GM13977 (cell line): ENCODE measurements at places on chromosomes 13 and 19.

GRCh38 chr19:13766095-13766481, 1.8 kb downstream of the MRI1 start:
- DNase-seq, result no peak

DNA sequence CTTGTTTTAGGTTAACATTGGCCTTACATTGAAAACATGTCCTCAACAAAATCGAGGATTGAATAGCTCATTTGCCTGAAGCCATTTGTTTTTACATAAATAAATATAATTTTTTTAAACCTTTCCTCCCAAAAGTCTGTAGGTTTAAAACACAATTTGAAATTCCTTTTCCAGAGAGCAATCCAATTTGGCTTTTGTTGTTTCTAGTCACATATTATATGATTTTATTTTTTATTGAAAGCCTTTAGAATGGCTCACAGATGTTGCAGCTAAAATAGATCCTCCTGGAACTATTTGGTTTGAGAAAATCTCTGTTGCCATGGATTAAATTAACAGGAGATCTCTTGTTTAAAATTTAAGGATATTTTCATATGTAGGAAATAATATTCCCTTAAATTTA, 512.6 kb downstream of the KLF5 start:
- no peak for DNase-seq

DNA sequence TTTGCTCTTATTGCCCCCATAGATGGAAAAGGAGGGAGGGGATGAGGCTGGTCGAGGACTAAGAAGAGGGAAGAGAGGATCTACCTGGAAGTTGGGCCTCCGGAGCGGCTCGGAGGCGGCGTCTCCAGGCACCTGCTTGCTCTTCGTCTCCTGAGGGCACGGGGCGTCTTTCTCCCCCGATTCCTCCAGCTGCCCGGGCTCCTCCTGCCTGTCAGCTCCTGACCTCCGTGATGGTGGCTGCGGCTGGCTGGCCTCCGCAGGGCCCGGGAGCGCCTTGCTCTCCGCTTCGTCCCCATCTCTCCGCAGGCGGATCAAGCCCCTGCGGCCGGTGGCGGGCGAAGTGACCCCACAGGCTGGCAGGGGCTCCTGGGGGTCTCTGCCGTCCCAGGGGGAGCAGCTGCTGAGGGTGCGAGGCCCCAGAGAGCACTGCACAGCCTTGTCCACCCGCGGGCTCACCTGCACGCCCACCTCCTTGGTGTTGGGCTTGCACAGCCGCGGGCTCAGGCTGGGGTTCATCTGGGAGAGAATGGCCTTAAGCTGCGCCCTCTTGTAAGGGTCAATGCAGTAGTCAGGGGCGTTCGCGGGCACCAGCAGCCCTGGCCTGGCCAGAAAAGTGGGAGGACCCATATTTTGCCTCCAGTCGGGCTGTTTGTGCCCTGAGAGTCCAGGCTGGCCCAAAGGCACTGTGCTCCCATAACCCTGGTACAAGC, 3.8 kb downstream of the ZAR1L start:
- DNase-seq, result no peak

- DNase-seq, result no peak
These were observed 136.2 kb downstream of the DNAJC3 start for GRCh38 chr13:95813139-95813538.

DNA sequence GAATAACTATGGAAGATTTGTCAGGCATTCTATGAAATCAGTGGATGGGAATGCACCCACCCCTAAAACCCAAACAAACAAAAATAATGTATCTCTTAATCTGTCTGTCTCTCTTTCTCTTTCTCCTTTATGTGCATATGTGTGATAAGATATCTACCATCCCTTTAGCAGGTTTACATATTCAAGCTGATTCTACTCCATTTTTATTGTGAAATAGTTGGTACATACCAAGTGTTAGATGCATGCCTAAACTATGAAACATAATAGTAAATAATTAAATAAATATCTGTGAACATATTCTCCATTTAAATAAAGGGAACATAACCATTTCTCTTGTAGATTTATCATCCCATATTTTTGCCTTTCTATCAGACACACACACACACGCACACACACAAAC, 121.8 kb upstream of the PCDH9 start:
- DNase-seq, result no peak

DNA sequence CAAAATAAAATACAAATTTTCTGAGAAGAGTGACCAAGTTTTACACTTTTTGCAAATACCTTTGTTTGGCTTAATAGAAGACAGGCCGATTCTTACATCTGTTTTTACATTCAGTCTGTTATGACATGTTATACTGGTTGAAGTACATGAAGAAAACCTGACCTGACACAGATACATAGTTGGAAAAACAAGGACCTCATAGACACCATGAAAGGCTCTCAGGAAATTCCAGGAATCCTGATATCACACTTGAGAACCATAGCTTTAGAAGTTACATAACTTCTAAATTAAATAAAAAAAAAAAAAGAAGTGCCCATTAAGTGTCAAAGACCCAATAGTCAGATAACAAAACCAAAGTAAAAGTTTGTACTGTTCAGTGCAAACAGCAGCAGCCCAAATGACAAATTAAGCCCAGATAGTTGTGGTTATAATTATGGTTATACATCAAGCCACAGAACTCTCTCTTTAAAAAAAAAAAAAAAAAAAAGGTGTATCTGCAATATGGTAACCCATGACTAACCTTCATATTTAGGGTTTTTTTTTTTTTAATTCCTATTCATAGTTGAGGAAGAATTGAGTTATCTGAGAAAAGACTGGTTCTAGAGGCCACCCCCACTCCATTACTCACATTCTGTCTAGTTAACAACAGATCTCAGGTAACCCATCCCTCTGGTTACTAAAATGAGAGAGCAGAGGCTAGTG, 19.8 kb downstream of the RBM26 start:
- no peak for DNase-seq

DNA sequence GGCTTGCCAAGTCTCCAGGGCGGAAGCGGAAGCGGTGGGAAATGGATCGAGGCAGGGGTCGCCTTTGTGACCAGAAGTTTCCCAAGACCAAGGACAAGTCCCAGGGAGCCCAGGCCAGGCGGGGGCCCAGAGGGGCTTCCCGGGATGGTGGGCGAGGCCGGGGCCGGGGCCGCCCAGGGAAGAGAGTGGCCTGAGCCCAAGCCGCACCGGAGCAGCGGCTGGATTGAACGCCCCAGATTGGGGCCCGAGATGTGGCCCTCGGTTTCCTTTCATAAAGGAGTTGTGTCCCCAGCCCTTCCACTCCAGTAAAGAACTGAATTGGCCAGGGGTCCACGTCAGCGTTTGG, 548 bp upstream of the P2RY11 start:
- DNase-seq, result no peak

DNA sequence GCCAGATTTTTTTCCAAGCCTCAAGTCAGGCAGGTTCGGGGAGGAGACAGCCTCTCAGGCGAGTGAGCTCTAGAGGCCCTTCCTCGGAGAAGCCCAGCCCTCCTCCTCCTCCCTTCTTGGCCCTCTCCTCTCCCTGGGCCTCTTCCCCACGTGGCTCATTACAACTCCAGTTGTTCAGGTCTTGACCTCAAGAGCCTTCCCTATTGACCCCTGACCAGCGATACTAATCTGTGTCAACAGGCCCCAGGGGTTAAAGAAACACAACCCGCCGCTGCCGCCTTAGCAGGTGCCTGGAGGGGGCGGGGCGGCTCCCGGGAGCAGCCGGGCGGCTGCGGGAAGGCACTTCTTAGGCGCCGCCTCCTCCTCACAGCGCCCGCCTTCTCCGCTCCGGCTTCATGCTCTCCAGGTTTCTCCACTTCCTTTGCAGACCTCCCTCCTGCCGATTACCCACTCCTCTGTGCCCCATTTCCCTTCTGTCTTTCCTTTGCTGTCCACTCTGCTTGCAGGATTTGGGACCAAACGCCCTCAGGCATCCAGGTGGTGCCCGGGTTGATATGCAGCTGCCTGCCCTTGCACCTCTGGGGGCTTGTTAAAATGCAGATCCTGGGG, 51.0 kb downstream of the LYL1 start:
- no peak for DNase-seq

DNA sequence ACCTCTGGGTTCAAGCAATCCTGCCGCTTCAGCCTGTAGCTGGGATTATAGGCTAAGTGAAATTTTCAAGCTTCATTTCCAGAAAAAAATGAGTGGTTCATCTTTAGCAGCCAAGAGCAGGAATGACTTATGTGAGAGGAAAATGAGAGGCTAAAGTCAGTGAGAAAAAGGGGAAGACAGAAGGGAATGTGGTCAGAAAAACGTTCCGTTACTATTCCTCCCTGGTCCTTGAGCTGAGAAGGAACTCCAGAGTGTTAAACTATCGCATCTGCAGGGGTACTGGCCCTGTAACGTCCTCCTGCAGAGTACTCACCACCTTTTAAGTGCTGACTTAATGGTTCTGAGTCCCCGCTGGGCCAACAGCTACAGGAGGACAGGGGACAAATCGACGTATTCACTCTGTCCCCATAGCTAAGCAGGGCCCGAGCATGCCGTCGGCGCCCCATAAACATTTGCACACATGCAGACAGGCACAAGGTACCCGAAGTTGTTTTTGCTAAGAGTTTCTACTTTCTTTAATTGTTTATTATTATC, 88.1 kb downstream of the FLT1 start:
- DNase-seq, result no peak

DNA sequence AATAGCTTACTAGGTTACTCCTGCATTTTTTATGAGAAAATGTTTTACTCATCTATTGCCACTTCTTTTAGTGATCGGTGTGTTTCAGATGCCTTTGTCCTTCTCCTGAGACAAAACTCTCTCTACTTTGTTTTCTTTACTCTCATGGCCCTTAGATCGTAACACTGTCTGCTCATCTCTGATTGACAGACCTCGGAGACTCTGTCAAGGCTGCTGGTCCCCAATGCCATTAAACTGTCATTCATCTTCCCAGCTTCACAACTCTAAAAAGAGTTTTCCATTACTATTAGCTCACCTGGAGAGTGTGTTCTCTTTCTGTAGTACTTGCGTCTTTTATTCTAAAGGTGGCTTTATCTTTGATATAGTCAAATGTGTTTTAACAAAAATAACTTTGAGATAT, 765.2 kb downstream of the SLITRK1 start:
- DNase-seq, result no peak

DNA sequence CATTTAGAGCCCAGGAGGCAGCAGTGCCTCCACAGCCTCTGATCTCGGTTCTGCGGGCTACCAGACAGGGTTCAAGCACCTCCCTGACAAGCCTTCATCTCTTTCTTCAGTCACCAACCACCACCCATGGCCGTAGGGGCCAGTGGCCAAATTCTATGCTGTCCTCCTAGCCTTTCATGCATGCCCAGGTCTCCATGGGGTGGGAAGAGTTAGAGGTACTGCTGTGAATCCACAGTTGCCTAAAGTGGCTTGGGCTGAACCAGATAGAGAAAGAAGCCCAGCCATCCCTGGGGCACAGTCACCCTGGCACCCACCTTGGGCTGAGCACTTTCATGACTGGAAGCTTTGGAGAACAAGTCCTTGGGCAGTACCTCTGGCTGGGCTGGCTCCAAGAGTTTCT, 97.4 kb downstream of the ZDHHC20 start:
- DNase-seq, result no peak

DNA sequence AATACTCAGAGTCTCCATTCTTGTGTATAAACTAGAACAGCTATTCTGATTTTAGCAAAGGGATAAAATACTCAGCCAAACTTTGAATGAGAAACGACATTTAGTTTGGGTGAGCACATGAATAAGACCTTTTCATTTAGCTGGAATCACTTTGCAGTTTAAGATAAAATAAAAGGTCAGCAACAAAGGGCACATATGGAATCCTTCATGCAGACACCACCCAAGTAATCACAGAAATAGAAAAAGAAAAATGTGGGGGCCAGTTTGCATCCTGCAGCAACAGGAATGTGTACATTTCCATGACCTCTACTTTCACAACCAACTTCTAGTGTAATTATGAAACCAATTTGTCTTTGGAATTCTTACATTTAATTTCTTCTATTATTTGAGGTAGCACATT, 1637.4 kb downstream of the PCDH9 start:
- DNase-seq, result no peak

DNA sequence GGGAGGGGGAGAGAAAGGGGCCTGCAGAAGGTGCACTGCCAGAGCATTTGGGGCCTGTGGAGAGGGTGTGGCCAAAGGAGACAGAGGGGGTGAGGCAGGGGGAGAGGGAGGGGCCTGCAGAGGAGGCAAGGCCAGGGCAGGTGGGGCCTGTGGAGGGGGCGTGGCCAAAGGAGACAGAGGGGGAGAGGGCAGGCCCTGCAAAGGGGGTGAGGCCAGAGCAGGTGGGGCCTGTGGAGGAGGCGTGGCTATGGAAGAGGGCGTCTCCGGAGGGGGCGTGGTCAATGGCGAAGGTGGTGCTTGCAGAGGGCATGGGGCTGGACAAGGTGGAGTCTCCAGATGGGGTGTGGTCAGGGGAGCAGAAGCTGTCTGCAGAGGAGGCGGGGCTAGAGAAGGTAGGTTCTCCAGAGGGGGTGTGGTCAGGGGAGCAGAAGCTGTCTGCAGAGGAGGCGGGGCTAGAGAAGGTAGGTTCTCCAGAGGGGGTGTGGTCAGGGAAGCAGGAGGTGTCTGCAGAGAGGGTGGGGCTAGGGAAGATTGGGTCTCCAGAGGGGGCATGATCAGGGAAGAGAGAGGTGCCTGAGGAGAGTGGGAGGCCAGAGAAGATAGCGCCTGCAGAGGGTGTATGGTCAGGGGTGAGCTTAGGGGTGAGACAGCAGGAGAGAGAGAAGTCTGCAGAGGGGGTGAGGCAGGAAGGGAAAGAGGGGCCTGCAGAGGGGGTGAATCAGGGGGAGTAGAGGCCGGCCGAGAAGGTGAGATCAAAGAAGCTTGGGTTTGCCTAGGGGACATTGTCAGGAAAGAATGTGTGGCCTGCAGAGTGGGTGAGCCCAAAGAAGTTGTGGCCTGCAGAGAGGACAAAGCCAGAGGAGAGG, 3.4 kb downstream of the PRR36 start:
- DNase-seq, result peak; percentile 85

DNA sequence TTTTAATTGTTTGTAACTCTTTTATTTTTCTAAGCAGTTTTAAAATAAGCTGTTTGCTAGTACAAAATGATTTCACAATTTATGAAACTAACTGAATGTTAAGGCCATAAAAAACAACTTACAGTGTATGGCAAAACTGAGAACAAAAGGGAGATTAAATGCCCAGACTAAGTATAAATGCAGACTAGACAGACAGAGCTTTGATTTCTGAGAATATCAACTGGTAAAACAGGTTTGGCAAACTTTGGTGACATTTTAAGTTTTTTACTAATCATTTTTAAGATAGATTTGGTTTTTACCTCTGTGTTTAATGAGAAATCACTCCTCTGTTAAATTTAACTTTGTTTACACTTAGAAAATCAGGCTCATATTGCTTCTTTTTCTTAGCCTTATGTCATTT, 127.5 kb upstream of the KLF5 start:
- DNase-seq, result no peak

- no peak for DNase-seq
These were observed 684.5 kb upstream of the SLITRK1 start for GRCh38 chr13:84566780-84567179.

DNA sequence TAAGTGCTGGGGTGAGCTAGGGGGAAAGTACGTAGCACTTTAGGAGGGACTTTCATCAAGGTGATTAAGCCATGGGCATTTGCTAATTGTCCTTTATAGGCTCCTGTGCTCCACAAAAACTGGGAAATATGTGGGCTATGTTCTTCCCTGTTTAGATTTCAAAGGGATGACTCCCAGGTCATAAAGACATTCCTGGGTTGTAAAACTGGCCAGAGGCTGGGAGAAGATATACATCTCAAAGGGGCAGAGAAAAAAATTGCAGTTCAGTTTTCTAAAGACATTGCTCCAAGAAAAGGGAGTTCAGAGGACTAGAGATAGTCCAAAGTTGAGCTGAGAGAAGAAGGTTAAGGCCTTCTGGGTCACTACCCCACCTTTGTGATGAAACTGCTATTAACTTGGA, 204.8 kb downstream of the MYO16 start:
- DNase-seq, result no peak
